ENCODE measurements at places on chromosomes 7 and 10. TPM values are rescaled to one million over a fixed set of nuclear protein-coding genes. Genes with fewer than 3 reads are reported as not detected.

The SRRM3 gene
- total RNA-seq = 8.1 TPM

The CNNM1 gene
- 3.4 TPM for total RNA-seq

The NOLC1 gene
- 33.4 TPM for total RNA-seq

The OIT3 gene
- total RNA-seq = 0.25 TPM

The OR2A12 gene
- total RNA-seq = not detected

The GCK gene
- 3.9 TPM for total RNA-seq

The HTR5A gene
- total RNA-seq = 1.2 TPM

The CLDN4 gene
- 0.25 TPM for total RNA-seq

The GPNMB gene
- total RNA-seq = 4.7 TPM

The PRKAR2B gene
- 174 TPM for total RNA-seq

The EBF3 gene
- 0.74 TPM for total RNA-seq

The CACNB2 gene
- 6.9 TPM for total RNA-seq

The STAG3 gene
- total RNA-seq = 0.74 TPM

The DGKI gene
- 92.0 TPM for total RNA-seq

The AVPI1 gene
- total RNA-seq = 2.2 TPM

The SYT15 gene
- total RNA-seq = 0.49 TPM

The MUC3A gene
- 0.98 TPM for total RNA-seq

The COL13A1 gene
- total RNA-seq = 2.7 TPM

The ASB15 gene
- total RNA-seq = not detected

The GSTO2 gene
- 1.7 TPM for total RNA-seq

The MMD2 gene
- 4.4 TPM for total RNA-seq

The ASZ1 gene
- total RNA-seq = not detected

The SLC39A12 gene
- total RNA-seq = 2.2 TPM

The TRPV6 gene
- under 0.01 TPM for total RNA-seq

The FXYD4 gene
- total RNA-seq = not detected

The CTNNA3 gene
- 1.5 TPM for total RNA-seq

The KCNH2 gene
- 6.4 TPM for total RNA-seq

The SLC13A1 gene
- total RNA-seq = not detected

The DNAJB9 gene
- total RNA-seq = 25.8 TPM

The ITPRID1 gene
- 1.5 TPM for total RNA-seq

The C10orf62 gene
- not detected for total RNA-seq

The OR13A1 gene
- not detected for total RNA-seq

The HOXA4 gene
- not detected for total RNA-seq

The ADCYAP1R1 gene
- total RNA-seq = 62.0 TPM

The SUN3 gene
- total RNA-seq = not detected

The CD36 gene
- total RNA-seq = 6.6 TPM

The PLXDC2 gene
- total RNA-seq = 9.3 TPM

The TFPI2 gene
- 0.25 TPM for total RNA-seq

The C10orf67 gene
- 0.25 TPM for total RNA-seq

The WNT8B gene
- total RNA-seq = not detected
